ENCODE measurements at places on chromosomes 7 and 10.

DNA sequence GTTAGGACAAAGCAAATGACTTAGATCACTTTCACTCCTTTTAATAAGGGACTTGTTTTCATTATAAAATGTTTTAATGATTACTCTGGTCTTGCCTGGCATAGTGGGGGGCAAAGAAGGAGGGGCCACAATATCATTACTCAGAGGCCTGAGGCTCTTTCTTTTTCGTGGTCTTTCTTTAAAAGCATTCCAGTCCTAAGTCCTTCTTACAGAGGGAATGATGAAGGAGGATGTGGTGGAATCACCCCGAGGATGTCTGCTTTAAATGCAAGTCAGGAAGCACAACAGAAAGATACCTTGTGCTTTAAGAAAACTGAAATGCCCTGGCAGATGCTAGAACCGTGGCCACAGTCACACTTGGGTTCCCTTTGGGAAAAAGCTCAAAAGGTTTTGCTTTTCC lies 379.1 kb downstream of the INHBA start:
- DNase-seq: no peak

- DNase-seq: no peak
Measured at GRCh38 chr10:96321822-96322221, 17.6 kb downstream of the DNTT start.

DNA sequence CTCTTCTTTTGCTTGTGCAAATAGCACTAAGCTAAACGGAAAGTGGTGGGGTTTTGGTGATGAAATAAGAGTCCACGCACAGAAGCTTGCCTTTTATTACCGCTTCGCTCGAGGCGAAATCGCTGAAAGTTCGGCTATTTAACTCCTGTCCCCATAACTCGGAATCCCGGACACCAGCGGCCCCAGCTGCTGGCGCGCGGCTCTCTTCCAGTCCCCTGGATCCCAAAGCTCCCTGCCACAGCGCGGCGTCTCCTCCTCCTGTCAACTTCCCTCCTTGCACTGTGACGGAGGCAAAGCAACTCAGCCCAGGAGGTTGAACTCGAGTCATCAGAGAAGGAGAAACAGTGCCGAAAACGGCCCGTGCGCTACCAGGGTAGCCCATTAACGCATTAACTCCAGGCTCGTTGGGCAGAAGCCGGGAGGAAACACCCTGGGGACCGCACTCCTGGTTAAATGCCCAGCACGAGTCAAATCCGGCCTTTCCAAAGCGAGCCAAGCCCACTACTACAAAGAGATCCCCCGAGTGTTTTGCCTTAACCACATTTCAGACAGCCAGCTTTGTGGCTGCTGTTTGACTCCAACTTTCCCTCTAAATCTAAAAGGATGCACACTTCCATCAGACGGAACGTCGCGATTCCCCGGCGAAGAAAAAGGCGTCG lies 1.3 kb downstream of the SEMA3D start:
- peak; percentile 58 for DNase-seq

- no peak for DNase-seq
Measured at GRCh38 chr10:132249226-132249724, 58.5 kb downstream of the STK32C start.

DNA sequence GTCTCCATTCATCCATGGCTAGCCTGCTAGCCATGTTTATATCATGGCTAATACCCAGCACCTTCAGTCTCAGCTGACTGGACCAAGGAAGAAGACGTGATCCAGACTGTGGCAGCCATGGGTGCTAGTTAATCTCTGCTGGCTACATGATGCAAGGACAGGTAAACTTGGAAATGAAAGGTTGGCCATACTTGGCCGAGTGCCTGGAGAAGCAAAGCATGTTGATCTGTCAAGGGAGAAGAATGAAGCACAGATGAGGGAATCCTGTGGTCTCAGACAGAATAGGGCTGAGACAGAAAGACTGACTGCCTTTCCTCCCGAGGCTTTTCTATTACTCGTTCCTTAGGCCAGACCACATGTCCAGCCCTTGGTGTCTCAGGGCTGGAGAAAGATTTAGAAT lies 41.1 kb downstream of the CPVL start:
- DNase-seq: no peak

DNA sequence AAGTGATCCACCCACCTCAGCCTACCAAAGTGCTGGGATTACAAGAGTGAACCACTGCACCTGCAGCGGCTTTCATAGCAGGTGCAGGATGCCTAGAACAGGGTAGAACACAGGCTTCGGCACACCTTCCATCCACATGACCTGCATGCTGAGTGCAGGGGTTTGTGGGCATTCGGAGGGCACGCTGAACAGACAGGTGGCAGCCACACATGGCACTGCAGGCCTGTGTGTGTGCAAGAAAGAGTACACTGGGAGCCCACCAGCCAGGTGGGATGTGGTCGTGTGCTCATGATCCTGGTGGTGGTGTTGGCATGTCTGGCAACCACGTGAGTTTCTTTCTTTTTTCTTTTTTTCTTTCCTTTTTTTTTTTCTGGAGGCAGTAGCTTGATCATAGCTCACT lies 38.4 kb downstream of the GRID2IP start:
- no peak for DNase-seq

- no peak for DNase-seq
Measured at GRCh38 chr7:27745064-27745583, 5.2 kb downstream of the TAX1BP1 start.

DNA sequence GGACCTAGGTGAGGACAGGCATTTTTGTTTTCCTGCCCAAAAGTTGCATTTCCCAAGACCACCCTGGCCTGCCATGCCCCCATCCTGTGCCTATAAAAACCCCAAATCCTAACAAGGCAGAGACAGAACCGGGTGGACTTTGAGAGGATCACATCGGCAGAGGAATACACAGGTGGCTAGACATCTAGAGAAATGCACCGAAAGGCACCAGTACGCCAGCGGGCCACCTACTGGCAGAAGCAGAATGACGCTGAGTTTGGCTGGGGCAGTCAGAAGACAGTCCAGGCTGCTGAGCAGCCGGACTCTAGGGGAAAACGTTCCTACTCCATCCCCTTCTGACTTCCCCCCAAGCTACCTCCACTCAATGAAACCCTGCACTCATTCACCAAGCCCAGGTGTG lies 2.8 kb downstream of the AKR1C4 start:
- DNase-seq: no peak

- DNase-seq: no peak
Measured at GRCh38 chr10:7551289-7551688, 115.5 kb downstream of the ITIH5 start.

DNA sequence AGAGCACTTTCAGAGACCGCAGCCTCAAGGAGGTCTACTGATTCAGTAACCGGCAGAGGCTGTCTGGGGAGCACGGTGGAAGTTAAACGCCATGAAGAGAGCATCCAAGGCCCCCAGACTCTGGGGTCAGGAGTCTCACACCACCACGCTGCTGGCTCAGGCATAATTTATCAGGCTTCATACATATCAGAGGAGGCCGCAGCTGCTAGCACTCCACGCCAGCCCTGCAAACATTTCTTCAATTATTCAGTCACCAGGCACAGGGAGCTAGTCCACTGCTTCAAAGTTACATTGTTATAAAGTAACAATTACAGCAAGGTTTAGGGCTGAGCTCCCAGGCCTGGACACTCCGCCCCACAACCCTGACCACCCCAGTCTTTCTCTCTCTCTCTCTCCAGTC lies 97.8 kb downstream of the PAXIP1 start:
- no peak for DNase-seq

GRCh38 chr7:17371671-17372524 lies 73.4 kb downstream of the AHR start:
- DNase-seq: no peak

GRCh38 chr10:115093776-115094408 lies 727 bp downstream of the ATRNL1 start:
- no peak for DNase-seq

- no peak for DNase-seq
Measured at GRCh38 chr7:118324790-118325449, 100.4 kb downstream of the ANKRD7 start.

DNA sequence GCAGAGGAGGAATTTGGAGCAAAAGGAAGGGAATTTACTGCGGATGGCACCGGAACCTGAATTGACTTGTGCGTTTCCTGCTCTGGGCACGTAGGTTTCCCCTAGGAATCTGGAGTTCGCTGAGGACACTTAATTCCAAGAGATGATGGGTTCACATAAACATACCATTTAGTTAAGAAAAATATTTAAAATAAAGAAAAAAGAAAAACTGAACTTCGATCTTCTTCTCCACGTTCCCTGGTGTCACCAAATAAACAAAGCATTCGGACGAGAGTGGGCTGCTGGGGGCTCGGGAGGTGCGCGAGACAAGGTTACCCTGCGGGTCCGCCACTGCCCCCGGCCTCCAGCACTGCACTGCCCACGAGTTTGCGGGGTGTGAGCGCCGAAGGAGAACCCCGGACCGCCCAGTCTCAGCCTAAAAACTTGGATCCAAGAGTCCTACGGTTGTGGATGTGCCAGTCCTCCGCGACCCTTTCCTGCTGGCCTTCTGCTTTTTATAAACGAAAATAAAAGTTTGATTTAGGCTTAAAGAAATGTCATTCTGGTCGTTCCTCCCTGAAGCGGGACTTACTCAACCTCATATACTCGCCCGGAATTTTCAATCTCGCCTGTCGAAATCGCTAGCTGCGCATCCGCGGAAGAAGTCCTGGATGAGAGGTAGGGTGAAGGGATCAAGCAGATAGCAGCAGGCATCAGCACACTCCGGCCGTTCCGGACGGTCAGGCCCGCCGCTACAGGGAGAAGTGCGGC lies 30.3 kb downstream of the SKIDA1 start:
- DNase-seq: no peak

DNA sequence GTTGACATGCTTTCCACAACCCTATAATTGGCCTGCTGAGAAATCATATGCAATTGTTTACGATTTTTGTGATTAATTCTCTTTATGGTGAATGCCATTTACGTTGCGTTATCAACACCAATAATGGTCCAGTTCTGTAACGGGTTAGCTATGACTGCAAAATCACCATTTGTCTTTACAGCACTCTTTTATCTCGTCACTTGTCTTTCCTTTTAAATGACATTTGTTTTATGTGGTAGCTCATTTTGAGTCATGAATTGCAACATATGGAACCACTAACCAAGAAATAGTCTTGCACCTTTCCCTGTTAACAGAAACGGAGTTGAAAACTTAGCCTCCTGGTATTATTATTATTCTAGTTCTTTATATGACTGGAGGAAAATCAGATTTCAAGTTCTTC lies 3.1 kb upstream of the KIAA1217 start:
- no peak for DNase-seq

DNA sequence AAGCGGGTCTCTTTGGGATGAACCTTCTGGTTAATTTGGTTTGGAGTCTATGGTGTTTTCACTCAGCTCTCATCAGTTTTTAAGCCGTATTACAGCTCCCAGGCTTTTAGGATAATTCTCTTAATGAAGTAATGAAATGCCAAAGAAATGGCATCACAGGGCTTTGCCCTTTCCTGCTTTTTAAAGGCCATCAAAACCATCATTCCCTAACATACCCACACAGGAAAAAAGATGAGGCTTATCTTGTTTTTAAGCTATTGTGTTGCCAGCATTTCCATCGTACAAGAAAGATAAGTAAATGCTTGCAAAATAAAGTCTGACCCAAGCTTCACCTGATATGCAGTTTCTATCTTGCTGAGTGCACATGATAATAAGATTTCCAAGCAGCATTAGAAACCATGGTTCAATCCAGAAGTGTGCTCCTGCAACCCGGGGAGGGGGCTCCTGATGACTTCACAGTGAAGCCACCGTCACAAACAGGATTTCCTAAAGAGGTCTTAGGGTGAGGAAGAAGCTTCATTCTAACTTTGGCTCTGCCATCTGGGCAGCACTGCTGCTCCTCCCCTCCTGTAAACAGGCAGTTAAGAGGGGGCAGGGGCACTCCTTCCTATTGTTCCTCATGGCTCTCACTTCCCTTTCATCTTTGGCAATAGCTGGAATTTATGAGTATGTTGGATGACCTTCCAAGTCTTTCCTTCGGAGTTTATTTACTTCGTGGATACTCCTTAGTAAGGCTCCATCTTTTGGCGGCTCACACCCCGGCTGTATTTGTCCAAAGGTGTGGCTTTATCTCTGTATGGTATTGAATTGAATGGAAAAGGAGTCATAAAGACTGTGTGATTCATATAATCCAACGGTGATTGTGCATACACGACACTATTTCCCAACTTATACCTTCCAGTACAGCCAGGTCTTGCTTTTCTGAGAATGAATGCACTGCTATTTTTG lies 55.2 kb upstream of the FAM133B start:
- no peak for DNase-seq

- no peak for DNase-seq
Measured at GRCh38 chr7:153921408-153921807, 130.8 kb upstream of the DPP6 start.

GRCh38 chr7:81053623-81054022 lies 134.8 kb upstream of the SEMA3C start:
- no peak for DNase-seq

DNA sequence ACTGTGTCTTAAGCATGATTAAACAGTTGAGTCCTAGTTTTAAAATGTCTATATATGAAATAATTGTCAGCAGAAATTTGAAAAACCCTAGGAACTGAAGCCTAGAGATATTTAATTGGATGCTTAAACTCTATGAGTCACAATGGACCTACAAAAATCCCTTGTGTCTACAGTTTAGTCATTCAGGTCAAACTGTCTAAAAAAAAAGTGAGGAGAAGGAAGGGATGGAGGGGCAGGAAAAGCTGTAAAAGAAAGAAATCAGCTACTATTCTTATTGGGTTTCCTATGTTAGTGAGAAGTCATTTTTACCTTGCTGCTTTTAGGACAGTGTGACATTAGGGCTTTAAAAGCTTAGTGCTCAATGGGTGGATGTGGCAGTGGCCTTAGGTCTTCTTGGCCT lies 406.1 kb upstream of the FZD8 start:
- no peak for DNase-seq

DNA sequence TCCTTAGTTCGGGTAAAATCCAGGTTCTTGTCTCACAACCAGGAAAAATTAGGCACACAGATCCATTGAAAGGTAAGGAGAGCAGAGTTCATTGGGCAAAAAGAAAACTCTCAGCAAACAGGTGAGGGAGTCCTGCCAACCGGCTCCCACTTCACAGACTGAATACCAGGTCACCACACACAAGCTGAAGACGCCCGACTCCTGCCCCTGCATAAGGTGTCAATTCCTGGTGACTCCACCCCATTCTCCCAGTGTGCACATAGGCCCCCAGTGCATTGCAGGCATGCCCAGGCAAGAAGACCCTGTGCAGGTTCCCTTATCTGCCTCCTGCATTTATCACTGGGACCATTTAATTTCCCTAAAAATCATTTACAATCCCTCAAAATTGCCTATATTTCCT lies 354.6 kb downstream of the LRRTM3 start:
- DNase-seq: no peak

- no peak for DNase-seq
Measured at GRCh38 chr10:120181154-120181553, 275.9 kb upstream of the PLPP4 start.

- no peak for DNase-seq
Measured at GRCh38 chr10:60985951-60986350, 42.0 kb upstream of the RHOBTB1 start.

- no peak for DNase-seq
Measured at GRCh38 chr10:125607689-125608290, 75.2 kb downstream of the TEX36 start.

All from breast epithelium (tissue), 4 donors.